Ascending aorta (tissue), 2 donors: ENCODE measurements at places on chromosomes 2 and 18. TPM values are rescaled to one million over a fixed set of nuclear protein-coding genes. Genes with fewer than 3 reads are reported as not detected.

The KCTD1 gene
- 1.3 TPM for total RNA-seq

The CXCR1 gene
- total RNA-seq = not detected

The LCT gene
- not detected for total RNA-seq

The KCNG2 gene
- not detected for total RNA-seq

The MYOM1 gene
- 7.8 TPM for total RNA-seq

The ABHD1 gene
- total RNA-seq = not detected

The IL1R2 gene
- total RNA-seq = 25.4 TPM

The MARCO gene
- 28.4 TPM for total RNA-seq

- no peak overlapping the region for H3K4me3 ChIP-seq
- DNase-seq = no peak
- peaks cover 19% of the 10 kb centered on the region for H3K27me3 ChIP-seq
- H3K4me1 ChIP-seq = peaks cover 19% of the 10 kb centered on the region
Observed at GRCh38 chr2:218897394-218898108, 16.9 kb downstream of the WNT10A start.

- H3K4me3 ChIP-seq = no peak overlapping the region
- DNase-seq = no peak
- H3K36me3 ChIP-seq = no peaks in the 10 kb centered on the region
Observed at GRCh38 chr18:57834616-57835015, 31.5 kb upstream of the ATP8B1 start.

DNA sequence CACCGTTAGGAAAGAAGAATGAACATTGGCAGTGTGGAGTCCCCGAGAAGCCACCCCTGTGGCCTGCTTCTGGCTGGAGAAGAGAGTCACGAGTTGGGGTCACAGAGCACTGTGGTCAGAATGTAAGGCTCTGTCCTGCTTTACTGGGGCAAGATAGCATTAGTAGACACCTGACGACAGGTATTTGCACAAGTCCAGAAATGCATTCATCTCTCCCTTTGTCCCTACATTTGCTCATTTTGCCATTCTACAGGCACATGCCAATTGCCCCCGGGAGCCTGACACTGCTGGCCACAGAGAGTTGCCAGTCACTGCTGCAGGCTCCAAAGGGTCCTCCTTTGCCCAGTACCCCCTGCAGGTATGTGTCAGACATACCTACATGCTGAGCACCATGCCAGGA, 133.3 kb downstream of the SMAD2 start:
- no peak overlapping the region for H3K27ac ChIP-seq
- H3K36me3 ChIP-seq = no peaks in the 10 kb centered on the region
- H3K4me3 ChIP-seq = no peak overlapping the region
- DNase-seq = no peak
- H3K4me1 ChIP-seq = no peaks in the 10 kb centered on the region

GRCh38 chr2:191701696-191702095, 23.8 kb downstream of the NABP1 start:
- H3K36me3 ChIP-seq = no peaks in the 10 kb centered on the region
- H3K27me3 ChIP-seq = no peaks in the 10 kb centered on the region
- no peak overlapping the region for H3K4me3 ChIP-seq
- H3K4me1 ChIP-seq = no peaks in the 10 kb centered on the region
- no peak overlapping the region for H3K27ac ChIP-seq

- H3K27me3 ChIP-seq = no peaks in the 10 kb centered on the region
- H3K27ac ChIP-seq = no peak overlapping the region
- no peak overlapping the region for H3K4me3 ChIP-seq
- no peak for DNase-seq
- no peaks in the 10 kb centered on the region for H3K36me3 ChIP-seq
Observed at GRCh38 chr2:86661333-86661732, 37.7 kb upstream of the RNF103 start.

GRCh38 chr2:189818249-189819038, 34.2 kb downstream of the PMS1 start:
- H3K4me3 ChIP-seq = no peak overlapping the region
- no peak overlapping the region for H3K27ac ChIP-seq
- H3K4me1 ChIP-seq = no peaks in the 10 kb centered on the region
- H3K36me3 ChIP-seq = peaks cover 14% of the 10 kb centered on the region
- no peak for DNase-seq

DNA sequence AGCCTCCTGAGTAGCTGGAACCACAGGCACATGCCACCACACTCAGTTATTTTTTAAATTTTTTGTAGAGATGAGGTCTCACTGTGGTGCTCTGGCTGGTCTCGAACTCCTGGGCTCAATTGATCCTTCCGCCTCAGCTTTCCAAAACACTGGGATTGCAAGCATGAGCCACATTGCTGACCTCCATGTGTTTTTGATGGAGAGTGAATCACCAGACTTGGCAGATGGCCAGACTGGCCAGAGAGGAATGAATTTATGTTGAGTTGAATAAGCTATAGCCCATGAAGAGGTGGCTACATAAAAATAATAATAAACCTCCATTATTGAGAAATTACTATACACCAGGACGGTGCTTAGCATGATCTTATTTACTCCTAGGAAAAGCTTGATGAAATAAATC, 91.5 kb downstream of the MREG start:
- no peak overlapping the region for H3K4me3 ChIP-seq
- H3K4me1 ChIP-seq = peaks cover 5% of the 10 kb centered on the region
- no peaks in the 10 kb centered on the region for H3K36me3 ChIP-seq
- H3K27ac ChIP-seq = no peak overlapping the region

- no peak for DNase-seq
- H3K27ac ChIP-seq = no peak overlapping the region
- H3K27me3 ChIP-seq = no peaks in the 10 kb centered on the region
- H3K36me3 ChIP-seq = no peaks in the 10 kb centered on the region
- no peak overlapping the region for H3K4me3 ChIP-seq
Observed at GRCh38 chr18:49743117-49743567, 70.2 kb downstream of the ACAA2 start.

GRCh38 chr2:231523451-231524285, 6.6 kb downstream of the NMUR1 start:
- H3K4me1 ChIP-seq = peaks cover 2% of the 10 kb centered on the region
- no peak overlapping the region for H3K27ac ChIP-seq
- H3K36me3 ChIP-seq = no peaks in the 10 kb centered on the region
- no peaks in the 10 kb centered on the region for H3K27me3 ChIP-seq

GRCh38 chr2:227657199-227657845, 9.3 kb upstream of the SCYGR5 start:
- no peak overlapping the region for H3K4me3 ChIP-seq
- no peaks in the 10 kb centered on the region for H3K27me3 ChIP-seq
- no peaks in the 10 kb centered on the region for H3K36me3 ChIP-seq
- H3K27ac ChIP-seq = no peak overlapping the region
